Prostate gland (tissue), 2 donors: ENCODE measurements at places on chromosomes 1 and 21. TPM values are rescaled to one million over a fixed set of nuclear protein-coding genes. Genes with fewer than 3 reads are reported as not detected.

DNA sequence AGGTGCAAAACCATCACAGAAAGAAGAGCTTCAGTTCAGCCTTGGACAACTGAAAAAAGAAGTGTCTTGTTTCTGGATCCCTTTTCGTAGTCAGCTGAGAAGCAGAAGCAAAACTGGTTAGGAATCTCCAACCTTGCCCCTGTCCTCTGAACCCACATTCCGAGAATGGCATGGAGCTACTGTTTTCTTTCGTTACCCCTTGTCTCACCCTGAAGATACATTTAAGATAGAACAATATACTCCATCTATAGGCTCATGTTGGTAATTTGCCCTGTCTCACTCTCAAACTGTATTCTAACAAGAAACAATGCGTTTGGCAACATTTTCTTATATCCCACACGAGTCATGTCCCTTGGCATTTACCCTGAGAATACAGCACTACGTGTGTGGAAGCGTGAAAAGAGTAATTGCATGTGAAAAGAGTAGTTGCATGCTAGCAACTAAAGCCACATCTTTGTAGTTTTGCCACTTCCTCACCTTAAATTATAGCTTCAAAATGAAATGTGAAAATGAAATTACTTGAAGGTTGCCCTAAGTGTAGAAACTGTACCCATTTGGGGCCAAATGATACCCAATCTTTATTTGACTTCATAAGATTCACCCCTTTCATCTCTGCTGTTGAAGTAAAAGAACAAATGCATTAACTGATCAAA lies 5.3 kb downstream of the SLAMF7 start:
- no peak for DNase-seq
- H3K27ac ChIP-seq: no peak overlapping the region
- H3K36me3 ChIP-seq: no peaks in the 10 kb centered on the region
- H3K27me3 ChIP-seq: no peaks in the 10 kb centered on the region
- no peaks in the 10 kb centered on the region for H3K4me1 ChIP-seq

DNA sequence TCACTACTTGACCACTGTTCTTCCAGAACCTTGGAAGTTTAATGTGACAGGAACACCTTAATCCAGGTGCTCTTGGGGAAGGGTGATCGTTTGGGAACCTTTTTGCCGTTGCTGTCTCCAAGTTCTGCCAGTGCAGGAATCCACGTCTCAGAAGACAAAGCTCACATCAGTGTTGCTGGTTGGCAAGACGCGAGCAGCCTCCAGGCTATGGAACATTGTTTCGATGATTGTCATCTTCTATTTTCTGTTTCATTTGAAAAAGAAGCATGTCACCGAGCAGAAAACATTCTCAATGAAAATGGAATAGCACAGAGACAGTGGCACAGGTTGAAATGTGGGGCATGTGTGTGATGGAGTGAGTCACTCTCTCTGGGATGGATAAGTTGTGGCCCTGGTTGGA lies 11.7 kb downstream of the STUM start:
- no peak for DNase-seq
- no peak overlapping the region for H3K4me3 ChIP-seq
- no peaks in the 10 kb centered on the region for H3K27me3 ChIP-seq
- H3K36me3 ChIP-seq: no peaks in the 10 kb centered on the region
- no peaks in the 10 kb centered on the region for H3K4me1 ChIP-seq

- no peak overlapping the region for H3K27ac ChIP-seq
- DNase-seq: no peak
- no peak overlapping the region for H3K4me3 ChIP-seq
- no peaks in the 10 kb centered on the region for H3K27me3 ChIP-seq
These were observed 41.7 kb upstream of the COA6 start for GRCh38 chr1:234331507-234331906.

The SELP gene
- 9.1 TPM for total RNA-seq

DNA sequence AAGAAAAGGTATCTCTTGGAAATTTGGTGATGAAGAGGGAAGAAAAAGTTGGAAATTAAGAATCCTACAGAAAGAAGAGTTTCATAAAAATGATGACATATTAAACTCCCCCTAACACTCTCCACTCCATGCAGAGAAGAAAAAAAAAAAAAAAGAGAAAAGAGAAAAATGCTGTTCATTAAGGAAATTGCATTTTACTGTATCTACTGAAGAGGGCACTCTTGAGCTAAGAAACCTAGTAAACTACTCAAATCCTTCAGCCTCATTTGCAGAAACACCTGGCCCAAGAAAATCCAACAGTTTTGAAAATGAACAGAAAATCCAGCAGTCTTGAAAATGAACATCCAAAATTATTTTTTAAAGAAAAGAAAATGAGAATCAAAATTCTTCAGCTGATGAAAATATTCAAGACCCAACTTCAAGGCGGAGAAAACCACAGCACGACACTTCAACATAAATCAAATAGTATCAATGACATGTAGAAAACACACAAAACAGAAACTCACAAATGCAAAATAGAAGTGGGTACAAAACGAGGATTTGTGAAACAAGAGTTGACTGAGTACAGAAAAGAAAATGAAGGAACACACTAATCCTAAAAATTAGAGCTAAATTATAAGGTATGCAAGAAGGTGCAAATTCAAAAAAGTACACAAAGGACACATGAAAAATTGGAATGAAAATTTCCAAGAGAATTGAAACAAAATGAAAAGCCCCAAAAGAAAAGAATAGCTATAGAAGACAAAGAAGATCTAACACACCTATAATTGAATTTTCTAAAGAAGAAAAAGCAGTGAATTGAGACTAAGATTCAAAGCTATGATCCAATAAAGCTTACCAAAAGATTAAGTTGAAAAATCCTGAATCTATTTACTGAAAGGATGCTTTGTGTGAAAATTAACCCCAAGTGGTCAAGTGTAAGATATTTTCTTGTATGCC lies 73.2 kb upstream of the DNAJC6 start:
- no peak overlapping the region for H3K4me3 ChIP-seq
- H3K27me3 ChIP-seq: no peaks in the 10 kb centered on the region
- DNase-seq: no peak
- H3K36me3 ChIP-seq: no peaks in the 10 kb centered on the region
